NCI-H1092 (cell line): ENCODE measurements at places on chromosomes 4 and X.

GRCh38 chr4:53598483-53598882, 7.2 kb upstream of the LNX1 start:
- no peak for DNase-seq

DNA sequence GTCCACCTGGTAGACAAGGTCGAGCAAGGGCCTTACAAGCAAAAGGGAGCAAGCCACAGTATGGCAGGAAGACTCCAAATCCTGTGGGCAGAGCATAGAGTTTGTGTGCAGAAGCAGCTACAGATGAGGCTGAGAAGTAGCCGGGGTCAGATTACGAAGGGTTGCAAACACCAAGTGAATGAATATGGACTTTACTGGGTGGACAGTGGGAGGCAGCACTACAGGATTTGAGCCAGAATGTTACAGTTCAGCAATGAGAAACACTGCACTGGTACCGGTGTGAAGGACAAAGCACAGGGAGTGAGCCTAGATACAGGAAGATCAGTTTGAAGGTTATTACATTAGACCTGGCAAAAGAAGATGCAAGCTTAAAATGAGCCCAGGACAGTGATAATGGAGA, 46.1 kb upstream of the HOPX start:
- DNase-seq: no peak

DNA sequence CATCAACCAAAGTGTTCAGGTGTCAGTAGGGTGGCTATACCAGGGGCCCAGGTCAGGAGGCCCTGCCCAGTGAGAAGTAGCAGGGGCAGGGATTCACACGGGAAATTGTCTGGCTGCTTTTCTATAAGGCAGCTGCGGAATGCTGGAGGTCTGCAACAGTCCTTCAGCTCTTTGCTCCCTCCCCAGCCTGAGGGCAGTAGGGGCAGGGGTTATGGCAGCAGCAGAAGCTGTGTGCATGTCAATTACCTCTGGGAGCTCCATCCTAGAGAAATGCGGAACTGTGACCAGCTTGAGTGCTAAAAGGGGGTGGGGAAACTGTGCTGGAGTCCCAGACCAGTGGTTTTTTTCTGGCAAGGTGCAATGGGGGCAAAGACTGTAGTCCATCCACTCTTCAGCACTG, 810.4 kb downstream of the PCDH7 start:
- no peak for DNase-seq

- no peak for DNase-seq
Observed at GRCh38 chr4:143489106-143489505, 24.4 kb upstream of the SMARCA5 start.

DNA sequence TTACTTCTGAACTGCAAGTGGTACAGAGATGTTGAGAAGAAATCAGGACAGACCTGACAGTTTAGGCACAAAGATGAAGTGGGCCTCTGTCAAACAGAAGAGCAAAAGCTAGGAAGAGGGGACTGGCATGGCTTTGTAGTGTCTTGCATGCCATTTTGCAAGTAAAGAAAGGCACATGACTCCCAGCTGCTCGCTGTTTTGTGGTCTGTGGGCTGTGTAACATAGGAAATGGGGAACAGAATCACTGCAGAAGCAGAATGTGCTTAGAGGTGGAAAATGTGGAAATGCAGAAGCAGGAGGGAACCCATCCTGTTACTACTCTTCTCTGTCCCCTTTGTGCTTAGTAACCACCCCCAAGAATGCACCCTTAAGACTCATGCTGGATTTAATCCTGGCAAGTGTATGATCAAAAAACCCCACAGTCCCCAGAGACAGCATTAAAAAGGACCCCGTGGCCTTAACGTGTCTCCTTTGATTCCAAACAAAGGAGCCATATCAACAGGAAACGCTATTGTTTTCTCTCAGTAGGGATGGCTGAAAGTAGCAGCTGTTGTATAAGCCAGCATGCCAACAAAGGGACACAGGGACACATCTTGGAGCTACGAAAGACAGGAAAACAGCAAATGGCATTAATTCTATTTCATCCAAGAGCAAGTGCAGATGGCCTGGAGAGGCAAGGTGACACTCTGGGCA, 177.6 kb upstream of the GLRA2 start:
- peak; percentile 17 for DNase-seq

- no peak for DNase-seq
Observed at GRCh38 chr4:25753239-25753638, 97.6 kb downstream of the SLC34A2 start.

- DNase-seq: no peak
Observed at GRCh38 chrX:12977761-12978204, 2.9 kb downstream of the TMSB4X start.

DNA sequence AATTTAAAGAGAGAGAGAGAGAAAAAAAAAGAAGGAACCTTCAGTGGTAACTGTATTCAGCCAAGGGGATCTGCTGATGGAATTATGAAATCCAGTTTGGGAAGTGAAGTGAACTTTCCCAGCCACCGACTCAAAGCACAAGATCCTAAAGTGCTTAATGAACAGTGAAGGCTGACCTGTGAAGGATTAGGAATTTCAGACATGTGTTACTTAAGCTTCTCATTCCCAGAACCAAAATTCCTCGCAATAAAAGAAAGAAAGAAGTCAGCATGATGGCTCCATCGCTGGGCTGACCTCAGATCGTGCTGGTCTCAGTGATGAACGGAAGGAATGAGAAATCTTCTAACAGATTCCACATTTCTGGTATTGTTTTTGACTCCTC, 135.2 kb downstream of the ARSF start:
- DNase-seq: no peak

DNA sequence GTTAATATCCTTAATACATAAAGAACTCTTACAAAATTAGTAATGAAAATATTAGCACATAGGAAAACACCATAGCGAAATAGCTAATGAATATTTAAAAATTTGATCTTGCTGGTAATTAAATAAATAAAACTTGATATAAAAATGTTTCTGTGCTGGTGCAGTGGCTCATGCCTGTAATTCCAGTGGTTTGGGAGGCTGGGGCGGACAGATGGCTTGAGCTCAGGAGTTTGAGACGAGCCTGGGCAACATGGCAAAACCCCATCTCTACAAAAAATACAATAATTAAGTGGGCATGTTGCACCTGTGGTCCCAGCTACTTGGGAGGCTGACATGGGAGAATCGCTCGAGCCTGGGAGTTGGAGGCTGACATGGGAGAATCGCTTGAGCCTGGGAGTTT, 7.6 kb downstream of the FAM199X start:
- no peak for DNase-seq

DNA sequence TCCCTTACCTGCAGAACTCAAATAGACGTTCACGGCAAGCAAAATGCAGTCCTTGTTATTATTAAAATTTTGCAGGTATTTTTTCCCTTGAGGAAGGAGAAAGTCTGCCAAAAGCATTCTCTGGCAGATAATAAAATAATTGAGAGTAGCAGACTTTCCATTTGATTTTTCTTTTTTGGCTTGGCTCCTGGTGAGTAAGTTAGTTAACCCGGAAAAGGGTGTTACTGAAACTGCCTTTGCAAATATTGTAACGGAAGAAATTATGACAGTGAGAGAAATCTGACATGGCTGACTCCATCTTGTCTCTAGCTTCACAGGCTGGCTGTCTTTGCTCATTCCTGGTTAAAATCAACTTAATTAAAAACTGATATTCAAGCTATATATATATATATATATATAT, 100.5 kb downstream of the GPR143 start:
- DNase-seq: no peak

DNA sequence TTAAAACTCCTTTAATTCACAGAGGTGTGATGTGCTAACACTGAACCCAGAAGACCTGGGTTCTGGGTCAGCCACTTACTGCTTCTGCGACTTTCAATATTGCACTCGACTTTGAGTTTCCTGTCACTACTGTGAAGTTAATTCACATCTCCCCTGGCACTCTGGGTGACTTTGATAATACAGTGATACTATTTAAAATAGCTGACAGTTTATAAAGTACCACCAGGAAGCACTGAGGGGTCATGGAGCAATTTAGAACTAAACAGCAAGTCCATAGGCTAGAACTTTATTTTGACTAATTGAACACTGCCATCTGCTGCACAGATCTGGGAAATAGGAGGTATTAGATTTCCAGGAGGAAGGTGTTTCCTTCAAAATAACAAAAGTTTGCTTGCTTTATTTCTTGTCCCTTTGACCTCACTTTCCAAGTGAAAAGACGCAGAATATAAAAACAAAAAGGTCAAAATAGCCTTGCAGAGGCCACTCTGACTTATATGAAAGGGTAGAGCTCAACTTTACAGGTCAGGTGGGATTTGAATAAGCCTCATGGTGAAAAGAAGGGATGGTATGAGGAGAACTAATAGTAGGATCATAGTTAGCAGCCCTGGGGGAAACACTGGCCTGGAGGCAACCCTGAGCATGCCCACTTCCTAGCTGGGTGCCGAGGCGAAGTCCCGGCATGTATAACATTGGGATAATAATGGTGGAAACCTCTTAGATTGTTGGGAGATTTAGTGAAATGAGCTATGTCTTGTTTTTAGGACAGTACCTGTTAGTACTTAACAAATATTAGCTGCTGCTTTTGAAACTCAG, 53.4 kb downstream of the ZNF518B start:
- peak; percentile 2 for DNase-seq

GRCh38 chr4:48742412-48742811, 37.7 kb downstream of the FRYL start:
- no peak for DNase-seq

DNA sequence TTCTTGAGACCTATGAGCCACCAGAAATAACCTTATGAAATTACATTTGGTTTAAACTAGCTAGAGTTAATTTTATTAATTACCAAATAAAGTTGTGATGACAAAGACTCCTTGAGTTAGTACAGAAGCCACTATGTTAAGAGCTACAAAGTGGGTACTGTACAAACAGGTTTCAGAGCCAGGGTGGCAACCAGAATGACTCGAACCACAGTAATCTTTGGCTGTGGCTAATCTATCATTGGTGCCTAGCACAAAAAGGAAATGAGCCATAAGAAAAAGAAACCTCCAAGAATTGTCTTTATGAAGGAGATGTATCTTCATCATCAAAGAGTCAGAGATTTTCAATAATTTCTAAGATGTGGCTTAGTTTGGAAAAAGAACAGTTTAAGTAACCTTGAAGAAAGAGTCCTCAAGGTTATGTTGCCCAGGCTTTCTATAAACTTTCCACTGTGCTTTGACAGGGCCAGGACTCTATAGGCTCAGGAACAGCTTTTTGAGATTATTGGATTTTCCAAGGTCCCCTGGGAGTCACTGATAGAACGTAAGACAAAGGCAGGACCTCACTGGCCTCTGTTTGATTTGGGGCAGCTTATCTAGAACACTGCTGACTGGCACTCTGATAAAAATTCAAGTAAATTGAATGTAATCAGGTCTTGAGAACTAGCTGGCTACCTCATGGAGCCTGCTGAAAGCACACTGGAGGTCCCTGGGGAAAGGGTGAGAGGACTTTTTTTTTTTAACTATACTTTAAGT, 777.7 kb downstream of the STIM2 start:
- no peak for DNase-seq

GRCh38 chr4:142776026-142776425, 70.1 kb downstream of the INPP4B start:
- no peak for DNase-seq

DNA sequence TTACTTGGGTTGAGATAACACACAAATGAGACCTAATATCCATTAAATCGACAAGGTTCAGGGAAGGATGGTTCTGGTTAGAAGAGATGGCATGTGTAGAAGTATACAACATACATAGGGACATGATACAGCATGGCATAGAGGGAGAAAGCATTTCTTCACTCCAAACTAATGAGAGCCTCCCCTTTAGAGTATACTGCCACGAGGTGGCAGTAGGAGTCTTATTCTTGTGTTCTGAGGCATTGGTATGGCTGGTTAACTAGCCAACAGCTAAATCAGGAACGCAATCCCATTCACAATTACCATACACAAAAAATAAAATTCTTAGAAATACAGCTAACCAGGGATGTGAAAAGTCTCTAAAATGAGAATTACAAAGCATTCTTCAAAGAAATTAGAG, 29.1 kb upstream of the TRO start:
- DNase-seq: peak; percentile 30

GRCh38 chr4:3523146-3523627, 9.0 kb downstream of the LRPAP1 start:
- no peak for DNase-seq

GRCh38 chr4:39730072-39730471, 32.1 kb downstream of the UBE2K start:
- DNase-seq: no peak

DNA sequence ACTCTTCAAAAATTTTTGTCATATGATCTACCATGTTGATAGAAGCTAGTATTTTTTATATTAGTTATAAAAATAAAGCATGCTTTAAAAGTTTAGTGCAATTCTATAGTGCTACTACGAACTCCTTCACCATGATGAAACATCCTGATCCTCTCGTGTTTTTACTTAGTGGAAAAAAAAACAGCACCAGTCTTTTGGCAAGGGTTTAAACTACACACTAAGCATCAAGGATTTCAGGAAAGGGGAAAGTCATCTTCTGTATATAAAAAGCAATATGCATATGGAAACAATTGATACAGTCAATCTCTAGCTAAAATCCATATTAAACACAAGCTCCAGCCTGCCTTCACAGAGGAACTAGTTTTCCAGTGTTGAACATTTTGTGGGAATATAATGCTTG, 18.7 kb downstream of the CHM start:
- no peak for DNase-seq

- DNase-seq: no peak
Observed at GRCh38 chr4:68927165-68927564, 24.4 kb downstream of the UGT2A3 start.

- no peak for DNase-seq
Observed at GRCh38 chr4:98574816-98575215, 83.6 kb downstream of the TSPAN5 start.

- no peak for DNase-seq
Observed at GRCh38 chrX:84634201-84634782, 132.0 kb upstream of the HDX start.

- no peak for DNase-seq
Observed at GRCh38 chr4:162485486-162485885, 321.7 kb upstream of the FSTL5 start.

DNA sequence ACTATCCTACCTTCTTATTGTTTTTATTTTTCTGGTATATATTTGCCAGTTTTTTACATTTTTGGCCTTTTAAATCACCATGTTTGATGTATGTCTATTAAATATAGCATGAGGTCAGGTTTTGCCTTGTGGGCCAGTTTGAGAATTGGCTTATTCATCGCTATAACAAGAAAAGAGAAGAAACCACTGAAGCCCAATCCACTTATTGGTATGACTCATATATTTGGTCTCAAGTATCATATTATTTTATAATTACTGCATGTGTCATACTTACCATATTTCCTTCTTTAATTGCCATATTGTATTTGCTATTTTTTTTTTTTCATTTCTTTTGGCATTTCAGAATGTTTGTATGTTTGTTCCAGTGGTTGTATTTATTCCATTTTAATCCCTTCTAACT, 99.3 kb downstream of the IRF2 start:
- DNase-seq: no peak
